Activated naive CD4-positive, alpha-beta T cell (primary cell): ENCODE measurements at places on chromosomes 3 and 15.

DNA sequence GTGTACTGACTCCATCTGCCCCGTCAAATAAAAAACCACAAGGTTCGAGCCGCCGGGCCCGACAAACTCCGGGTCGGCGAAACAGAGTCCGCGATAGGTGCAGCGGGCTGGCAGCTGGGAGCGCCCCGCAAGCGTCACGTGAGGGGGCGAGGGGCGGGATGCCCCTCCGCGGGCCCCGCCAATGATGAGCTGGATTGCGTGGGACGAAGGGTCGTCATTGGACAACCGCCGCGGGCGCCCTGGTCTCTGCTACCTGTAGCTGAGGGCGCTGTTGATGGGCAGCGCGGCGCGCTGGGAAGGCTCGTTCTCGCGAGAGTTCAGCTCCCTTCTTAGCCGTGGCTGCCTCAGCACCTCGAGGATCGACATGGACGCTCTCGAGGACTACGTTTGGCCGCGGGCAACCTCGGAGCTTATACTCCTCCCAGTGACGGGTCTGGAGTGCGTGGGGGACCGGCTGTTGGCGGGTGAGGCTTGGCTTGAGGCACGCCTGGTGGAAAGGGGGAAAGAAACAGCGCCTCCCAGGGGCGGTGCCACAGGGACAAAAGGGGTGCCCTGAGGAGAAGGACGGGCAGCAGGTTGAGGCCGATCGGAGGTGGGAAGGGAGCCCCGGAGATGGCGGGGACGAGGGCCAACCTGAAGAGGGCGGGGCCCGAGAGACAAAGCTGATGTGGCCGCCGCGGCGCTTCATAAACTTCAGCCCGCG lies at the start of gene WDR6:
Gene WDR6, plus strand, starts transcription at position 324 of the 703 bp plus-strand sequence. Its CDS starts 41 bp downstream, at position 365.
- DNase-seq: peak; percentile 84

GRCh38 chr3:58271901-58272501 lies 34.0 kb upstream of the RPP14 start:
- DNase-seq: no peak

DNA sequence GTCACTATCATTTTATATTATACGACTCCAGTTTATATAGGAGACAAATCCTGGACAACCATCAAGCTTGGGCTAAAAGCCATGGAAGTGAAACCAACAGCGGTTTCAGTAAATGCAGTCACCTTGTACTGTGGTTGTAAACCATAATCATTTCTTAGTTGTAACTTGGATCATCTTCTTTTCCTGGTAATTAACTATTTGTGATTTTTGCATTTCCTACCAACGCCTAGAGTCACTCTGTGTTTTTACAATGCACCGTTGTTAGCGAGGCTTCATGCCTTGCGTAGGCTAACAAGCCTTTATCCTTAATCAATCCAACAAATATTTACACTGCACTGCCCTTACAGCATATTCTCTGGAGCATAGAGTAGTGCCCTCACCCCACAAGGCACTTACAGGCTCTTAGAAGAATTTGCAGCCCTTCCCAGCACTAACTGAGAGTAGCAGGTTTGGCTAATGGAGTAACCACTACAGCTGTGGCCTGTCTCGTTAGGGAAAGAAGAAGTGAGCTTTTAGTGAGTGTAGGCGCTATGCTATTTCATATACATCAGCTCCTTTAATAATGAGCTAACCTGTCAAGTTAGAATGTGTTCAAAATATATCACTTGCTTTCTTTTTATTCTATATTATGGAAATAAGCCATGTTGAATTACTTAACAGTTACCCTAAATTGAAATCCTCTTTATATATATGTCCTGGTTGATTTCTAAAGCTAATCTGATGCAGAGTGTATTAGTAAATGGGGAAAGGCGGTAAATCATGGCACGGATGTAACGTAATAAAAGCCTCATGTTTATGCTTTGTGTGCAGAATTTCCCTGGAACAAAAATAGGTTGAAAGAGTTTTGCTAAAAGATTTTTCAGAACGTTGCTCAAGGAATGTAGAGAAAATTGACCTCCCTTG lies 62.8 kb downstream of the ABHD2 start:
- no peak for DNase-seq

DNA sequence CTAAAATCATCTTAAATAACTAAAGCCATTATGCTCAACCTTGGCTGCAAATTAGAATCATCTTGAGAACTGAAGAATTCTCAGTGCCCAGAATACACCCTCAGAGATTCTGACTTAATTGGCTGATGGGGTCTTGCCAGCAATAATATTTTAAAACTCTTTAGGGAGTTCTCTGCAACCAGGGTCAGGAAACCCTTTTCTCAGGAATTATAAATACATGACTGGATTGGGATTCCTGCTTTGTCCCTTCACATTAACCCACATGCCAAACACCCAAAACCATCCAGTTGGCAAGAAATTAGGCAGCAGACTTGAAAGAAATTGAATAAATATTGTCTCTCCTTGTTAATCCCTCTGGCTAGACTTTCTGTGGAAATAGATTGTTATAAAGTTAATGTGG lies 482.3 kb upstream of the NECTIN3 start:
- no peak for DNase-seq

DNA sequence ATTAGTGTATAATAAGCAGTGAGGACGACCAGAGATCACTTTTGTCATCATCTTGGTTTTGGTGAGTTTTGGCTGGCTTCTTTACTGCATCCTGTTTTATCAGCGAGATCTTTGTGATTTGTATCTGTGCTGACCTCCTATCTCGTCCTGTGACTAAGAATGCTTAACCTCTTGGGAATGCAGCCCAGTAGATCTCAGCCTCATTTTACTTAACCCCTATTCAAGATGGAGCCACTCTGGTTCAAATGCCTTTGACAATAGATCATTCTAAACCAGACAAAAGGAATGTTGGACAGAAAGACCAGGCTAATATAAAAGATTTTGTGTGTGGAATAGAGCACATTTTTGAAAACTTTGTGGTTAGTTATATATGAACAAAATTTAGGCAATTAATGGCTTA lies 618.5 kb upstream of the BCHE start:
- DNase-seq: no peak

GRCh38 chr3:13178107-13178506 lies 104.9 kb upstream of the IQSEC1 start:
- DNase-seq: no peak

GRCh38 chr3:175965036-175965435 lies 1105.9 kb downstream of the NAALADL2 start:
- DNase-seq: no peak

- no peak for DNase-seq
Observed at GRCh38 chr15:39391230-39391629, 189.6 kb upstream of the THBS1 start.

GRCh38 chr3:65836047-65836446 lies 202.7 kb downstream of the MAGI1 start:
- no peak for DNase-seq

- no peak for DNase-seq
Observed at GRCh38 chr3:37287776-37288175, 113.4 kb upstream of the LRRFIP2 start.

- DNase-seq: no peak
Observed at GRCh38 chr3:127555108-127555507, 35.4 kb downstream of the TPRA1 start.

GRCh38 chr15:39624806-39625205 lies 43.9 kb downstream of the THBS1 start:
- no peak for DNase-seq

- no peak for DNase-seq
Observed at GRCh38 chr3:127835993-127836882, 13.9 kb upstream of the MGLL start.

DNA sequence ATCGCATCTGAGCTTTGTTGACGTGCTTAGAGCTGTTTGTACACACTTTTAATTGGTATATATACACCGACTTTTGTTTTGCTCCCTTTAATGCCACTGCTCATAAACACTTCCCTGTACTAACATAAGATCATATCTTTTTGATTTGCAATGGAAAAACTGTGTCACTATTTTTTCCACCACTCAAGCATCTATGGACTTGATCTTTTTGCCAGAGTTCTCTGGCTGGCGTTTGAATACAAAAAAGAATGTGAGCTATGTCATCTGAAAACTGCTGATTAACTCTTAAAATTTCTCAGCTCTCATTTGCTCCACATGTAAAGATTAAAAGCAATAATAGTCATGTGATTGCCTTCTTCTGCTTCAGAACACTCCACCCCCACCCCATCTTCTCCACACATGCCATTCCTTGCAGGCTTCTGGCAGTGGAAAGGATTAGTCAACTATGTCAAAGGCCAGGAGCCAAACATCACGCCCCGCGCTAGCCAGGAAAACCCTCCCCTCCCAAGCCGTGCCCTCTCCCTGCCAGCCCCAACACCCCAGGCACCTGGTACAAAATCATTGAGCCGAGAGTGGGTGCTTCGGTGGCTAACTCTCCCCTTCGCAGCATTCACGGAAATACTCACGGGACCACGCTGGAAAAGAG lies 123.4 kb upstream of the MEF2A start:
- DNase-seq: no peak

GRCh38 chr3:139110072-139110830 lies 65.6 kb upstream of the PRR23C start:
- no peak for DNase-seq

DNA sequence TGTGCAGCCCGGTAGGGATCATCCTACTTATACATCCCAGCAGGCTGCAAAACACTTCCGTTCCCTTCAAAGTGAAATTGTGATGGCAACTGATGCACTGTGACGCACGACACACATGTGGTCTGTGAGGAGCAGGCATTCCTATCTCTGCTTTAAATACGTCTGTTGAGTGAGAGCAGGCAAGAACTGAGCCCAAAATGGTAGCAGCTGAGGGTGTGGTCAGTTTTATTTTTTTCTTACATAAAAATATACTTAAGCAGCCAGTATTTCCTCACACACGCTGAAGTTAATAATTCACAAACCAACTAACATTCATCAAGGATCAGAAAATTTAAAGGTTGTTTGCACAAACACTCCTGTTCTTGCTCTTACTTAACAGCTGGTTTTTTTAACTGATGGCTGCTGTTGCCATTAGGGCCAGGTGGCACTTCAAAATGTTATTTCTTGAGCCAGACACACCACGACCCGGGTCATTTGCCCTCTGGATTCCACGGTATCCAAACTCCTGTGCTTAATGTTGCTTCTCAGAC lies 23.9 kb downstream of the LRIG1 start:
- no peak for DNase-seq

DNA sequence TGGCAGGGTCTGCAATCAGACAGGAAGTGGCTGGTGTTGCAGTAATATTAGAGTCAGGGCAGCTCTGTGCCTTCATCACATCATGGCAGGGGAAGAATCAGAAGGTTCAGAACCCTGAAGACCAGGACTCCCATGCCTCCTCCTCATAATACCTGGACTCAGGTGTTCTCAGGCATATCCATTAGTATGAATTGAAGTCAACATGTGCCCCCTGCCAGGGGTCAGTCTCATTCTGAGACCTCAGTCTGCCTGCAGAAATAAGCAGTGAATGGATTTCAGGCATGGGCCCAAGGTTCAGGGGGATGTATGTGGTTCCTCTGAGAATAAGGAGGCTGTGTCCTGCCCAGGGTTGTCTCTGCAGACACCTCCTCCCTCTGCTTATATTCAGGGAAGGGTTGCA lies 74.2 kb downstream of the SPSB4 start:
- no peak for DNase-seq

DNA sequence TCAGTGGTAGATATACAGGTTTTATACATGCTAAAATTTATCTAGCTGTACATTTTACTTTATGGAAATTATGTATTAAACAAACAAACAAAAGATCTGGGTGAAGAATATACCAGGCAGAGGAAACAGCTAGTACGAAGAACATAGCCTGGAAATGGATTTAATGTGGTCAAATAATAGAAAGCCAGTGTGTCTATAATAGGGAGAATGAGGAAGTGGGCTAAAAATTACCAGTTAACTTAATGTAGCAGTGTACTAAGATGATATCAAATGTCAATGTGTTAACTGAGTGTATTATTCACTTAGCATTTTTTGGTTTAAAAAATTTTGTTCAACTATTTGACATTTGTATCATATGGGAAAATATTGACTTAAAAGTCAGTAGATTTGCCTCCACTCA lies 22.8 kb upstream of the SLC15A2 start:
- no peak for DNase-seq
